ENCODE measurements at places on chromosomes 4 and X.

- DNase-seq = no peak
Measured at GRCh38 chr4:153804722-153805121, 15.8 kb upstream of the SFRP2 start.

DNA sequence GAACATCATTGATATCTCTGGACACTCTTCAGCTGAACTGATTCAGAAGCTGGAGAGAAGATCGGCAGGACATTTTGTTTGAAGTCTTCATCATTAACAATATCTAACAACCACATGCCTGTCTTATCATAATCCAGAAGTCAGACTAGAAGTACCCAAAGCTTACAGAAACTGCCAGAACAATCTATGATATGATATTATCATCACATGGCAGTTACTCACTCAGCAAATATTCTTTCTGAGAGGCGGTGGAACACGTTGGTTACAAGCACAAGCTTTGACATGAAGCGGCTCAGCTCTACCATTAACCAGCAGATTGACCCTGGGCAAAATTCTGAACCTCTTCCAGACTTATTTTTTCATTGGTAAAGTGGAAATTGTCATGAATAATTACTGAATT lies 69.4 kb upstream of the KIT start:
- DNase-seq = no peak

DNA sequence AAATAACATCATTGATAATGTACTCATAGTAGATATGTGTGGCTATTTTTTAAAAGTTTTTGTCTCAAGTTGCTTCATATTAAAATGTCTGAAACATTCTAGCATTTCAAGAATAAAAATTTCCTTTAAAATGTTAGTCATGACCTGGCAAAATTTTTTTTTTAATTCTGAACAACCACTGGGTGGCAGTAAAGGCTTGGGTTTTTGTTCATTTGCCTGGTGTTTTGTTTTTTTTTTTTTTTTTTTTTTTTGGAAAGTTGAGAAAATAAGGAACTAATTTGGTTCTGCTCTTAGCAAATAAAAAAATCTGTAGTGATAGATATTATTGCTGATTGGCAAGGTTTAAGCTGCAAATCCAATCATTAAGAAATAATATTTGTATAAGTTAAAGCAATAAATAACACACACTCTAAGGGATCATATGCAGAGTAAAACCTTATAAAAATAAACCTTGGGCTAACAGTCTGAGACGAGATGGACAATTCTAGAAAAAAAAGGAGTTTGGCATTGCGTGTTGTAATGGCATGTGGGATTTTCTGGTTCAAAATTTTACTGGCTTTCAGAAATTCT lies 81.4 kb downstream of the CEP44 start:
- peak; percentile 50 for DNase-seq

GRCh38 chrX:386239-386767 lies 404 bp downstream of the PPP2R3B start:
- DNase-seq = peak; percentile 0

DNA sequence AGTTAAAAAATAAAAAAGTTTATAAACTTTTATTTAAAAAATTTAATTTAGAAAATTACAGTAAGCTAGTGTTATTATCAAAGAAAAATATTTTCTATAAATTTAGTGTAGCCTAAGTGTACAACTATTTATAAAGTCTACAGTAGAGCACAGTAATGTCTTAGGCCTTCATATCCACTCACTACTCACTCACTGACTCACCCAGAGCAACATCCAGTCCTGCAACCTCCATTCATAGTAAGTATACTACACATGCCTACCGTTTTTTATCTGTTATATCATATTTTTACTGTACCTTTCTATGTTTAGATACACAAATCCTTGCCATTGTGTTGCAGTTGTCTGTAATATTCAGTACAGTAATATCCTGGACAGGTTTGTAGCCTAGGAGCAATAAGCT lies 129.0 kb upstream of the FAM47B start:
- DNase-seq = no peak

GRCh38 chrX:66815227-66815626 lies 176.3 kb upstream of the EDA2R start:
- DNase-seq = no peak

DNA sequence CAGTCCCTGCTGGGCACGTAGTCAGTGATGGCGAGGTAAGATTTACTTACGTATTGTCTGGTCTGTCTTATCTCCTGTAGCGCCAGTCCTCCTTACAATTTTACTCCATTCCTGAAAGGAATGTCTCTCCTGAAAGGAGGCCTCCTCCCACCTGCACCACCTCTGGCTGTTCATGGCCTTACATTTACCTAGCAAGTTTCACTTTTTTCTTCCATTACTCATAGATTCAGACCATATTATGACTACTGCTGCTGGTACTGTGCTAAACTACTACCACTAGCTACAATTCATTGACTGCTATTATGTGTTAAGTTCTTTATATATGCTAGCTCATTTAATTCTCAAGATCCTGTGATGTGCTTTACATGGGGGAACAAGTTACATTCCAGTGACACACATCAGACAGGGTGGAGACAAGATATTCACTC lies 189.9 kb downstream of the BMPR1B start:
- DNase-seq = no peak

- DNase-seq = no peak
Measured at GRCh38 chr4:80446664-80447063, 111.1 kb downstream of the CFAP299 start.

DNA sequence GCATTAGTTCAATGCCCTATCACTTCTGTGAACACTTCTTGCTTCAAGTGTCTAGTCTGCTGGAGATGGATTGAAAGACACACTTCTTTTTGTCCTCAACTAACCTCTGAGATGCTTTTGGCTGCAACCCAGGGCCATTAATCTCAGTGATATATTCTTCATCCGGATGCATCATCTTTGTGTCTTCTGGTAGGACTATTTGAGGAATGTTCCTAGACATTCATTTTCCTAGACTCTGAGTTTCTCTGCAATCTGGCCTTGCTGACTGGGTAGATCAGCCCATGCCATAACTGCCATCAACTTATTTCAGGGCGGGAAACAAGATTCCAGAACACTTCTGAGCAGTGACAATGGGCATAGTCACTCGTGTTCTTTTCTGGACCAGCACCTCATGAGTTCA lies 329.4 kb downstream of the PDGFC start:
- DNase-seq = no peak

GRCh38 chr4:2266821-2267220 lies 4.9 kb upstream of the MXD4 start:
- no peak for DNase-seq

GRCh38 chrX:115322375-115322774 lies 32.9 kb downstream of the LUZP4 start:
- no peak for DNase-seq

- DNase-seq = no peak
Measured at GRCh38 chrX:15781961-15782699, 8.2 kb upstream of the ZRSR2 start.

DNA sequence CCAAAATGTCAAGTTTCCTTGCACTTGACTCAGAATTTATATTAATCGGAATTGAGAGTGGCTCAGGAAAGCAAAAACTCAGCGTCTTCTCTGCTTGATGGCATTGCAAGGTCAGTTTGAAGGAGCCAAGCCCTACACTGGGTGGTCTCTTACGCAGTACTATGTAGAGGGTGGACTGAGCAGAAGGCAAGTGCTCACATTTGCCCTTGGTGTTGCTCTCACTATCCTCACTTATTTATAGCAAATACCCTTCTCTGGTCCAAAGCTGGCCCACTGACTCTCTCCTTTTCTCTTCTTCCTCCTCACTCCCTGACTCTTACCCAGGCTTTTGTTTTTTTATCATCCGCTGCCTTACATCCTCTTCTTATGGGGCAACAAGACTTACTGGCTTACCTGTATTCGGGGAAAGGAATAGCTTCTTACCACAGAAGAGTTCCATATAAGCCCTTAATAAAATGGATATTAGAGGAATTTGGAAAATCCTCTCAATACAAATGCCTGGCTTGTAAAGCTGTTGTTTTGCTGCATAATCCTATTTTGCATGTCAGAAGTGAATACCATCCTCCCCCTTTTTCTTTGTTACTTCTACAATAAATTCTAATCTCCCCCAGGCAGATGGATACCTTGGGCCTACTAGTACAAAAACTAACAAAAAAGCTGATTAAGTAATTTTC lies 24.8 kb upstream of the GATB start:
- DNase-seq = no peak
